ENCODE measurements at places on chromosomes 16 and 17. TPM values are rescaled to one million over a fixed set of nuclear protein-coding genes. Genes with fewer than 3 reads are reported as not detected.

The C16orf96 gene
- total RNA-seq = 0.11 TPM

The SHISA6 gene
- total RNA-seq = 0.53 TPM

The CDRT4 gene
- 6.4 TPM for total RNA-seq

The PRAC2 gene
- 11.7 TPM for total RNA-seq

The CDH3 gene
- 0.81 TPM for total RNA-seq

The PIK3R5 gene
- 3.2 TPM for total RNA-seq

The FLOT2 gene
- total RNA-seq = 91.5 TPM

The PHOSPHO1 gene
- not detected for total RNA-seq

The SLC13A2 gene
- total RNA-seq = 26.5 TPM

The VEZF1 gene
- total RNA-seq = 38.9 TPM

Measured in left colon (tissue), 2 donors.